GM23338 (cell line): ENCODE measurements at places on chromosomes 13 and 19. TPM values are rescaled to one million over a fixed set of nuclear protein-coding genes. Genes with fewer than 3 reads are reported as not detected.

DNA sequence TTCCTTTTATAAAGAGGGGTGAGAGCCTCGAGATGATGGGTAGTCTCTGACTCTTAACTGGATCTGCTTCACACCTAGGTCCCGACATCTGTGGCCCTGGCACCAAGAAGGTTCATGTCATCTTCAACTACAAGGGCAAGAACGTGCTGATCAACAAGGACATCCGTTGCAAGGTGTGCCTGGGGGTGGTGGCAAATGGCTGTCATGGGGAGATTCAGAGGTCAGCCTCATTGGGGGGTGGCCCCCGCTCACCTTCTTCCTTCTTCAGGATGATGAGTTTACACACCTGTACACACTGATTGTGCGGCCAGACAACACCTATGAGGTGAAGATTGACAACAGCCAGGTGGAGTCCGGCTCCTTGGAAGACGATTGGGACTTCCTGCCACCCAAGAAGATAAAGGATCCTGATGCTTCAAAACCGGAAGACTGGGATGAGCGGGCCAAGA is 1.6 kb downstream of the CALR start:
- peak overlapping the region; percentile 99 for H3K4me3 ChIP-seq
- H3K36me3 ChIP-seq: peaks cover 57% of the 10 kb centered on the region
- DNase-seq: no peak
- H3K4me1 ChIP-seq: peaks cover 22% of the 10 kb centered on the region
- H3K27me3 ChIP-seq: no peaks in the 10 kb centered on the region

DNA sequence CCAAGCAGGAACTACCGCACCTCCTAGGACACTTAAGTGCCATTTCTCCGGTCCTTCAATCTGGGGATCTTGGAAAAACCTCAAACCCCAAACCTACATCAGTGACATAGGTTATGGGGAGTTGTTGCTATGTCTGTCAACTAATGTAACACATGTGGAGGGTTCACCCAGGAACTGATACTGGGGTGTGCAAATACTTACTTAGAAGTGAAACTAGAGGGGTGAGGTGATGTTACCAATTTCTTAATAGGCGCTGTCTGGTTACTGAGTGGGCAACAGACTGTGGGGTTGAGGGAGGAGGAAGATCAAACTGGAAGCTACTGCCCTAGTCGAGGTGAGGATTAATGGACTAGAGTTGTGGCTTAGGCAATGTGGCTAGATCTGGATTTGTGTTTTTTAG is 1.9 kb downstream of the ZNF586 start:
- H3K4me1 ChIP-seq: peaks cover 7% of the 10 kb centered on the region
- no peak for DNase-seq
- peaks cover 4% of the 10 kb centered on the region for H3K36me3 ChIP-seq
- no peak overlapping the region for H3K27ac ChIP-seq

DNA sequence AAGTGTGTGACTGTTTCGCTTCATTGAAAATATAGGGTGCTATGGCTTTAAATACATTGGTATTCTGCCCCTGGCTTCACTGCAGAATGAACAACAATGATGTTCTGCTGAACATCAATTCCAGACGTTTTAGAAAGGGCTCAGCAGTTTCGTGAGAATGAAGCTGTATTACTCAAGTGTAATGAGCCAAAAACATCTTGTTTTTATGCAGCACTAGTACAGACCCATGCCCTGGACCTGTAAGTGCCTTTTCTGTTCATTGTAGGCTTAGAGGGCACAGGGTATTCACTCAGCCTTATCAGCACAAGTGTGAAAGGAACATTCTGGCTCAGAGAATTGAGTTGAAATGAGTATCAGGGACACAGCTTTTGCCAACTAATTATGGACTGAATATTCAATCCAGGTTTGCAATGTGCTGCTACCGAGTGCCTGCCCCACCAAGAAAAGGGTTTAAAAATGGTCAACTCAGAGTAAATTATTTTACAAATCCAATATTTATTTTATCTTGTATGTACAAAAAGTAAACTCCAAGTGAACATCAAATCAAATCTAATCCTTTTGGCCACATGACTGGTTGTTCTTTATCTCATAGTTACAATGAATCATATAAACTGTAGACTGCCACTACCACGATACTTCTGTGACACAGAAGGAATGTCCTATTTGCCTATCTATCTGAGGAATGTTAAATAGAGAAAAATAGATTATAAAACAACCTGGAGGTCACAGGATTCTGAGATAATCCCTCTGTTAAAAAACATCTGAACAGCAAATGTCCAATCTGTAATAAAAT is 362.8 kb downstream of the NALCN start:
- no peaks in the 10 kb centered on the region for H3K4me1 ChIP-seq
- H3K4me3 ChIP-seq: no peak overlapping the region
- H3K27me3 ChIP-seq: no peaks in the 10 kb centered on the region

The ZNF100 gene
- 10.0 and 10.3 TPM in 2 replicates for polyA plus RNA-seq

The TUBB4A gene
- 32.9 and 34.6 TPM in 2 replicates for polyA plus RNA-seq

The OVOL3 gene
- polyA plus RNA-seq: not detected in 2 replicates

- peaks cover 8% of the 10 kb centered on the region; the same call in 1 of the 2 replicates for H3K27me3 ChIP-seq
- DNase-seq: peak; percentile 56
- peak overlapping the region; percentile 78 for H3K4me3 ChIP-seq
These were observed 471 bp upstream of the INSR start for GRCh38 chr19:7294558-7295212.
